MM.1S (cell line): ENCODE measurements at places on chromosomes 6 and 20.

DNA sequence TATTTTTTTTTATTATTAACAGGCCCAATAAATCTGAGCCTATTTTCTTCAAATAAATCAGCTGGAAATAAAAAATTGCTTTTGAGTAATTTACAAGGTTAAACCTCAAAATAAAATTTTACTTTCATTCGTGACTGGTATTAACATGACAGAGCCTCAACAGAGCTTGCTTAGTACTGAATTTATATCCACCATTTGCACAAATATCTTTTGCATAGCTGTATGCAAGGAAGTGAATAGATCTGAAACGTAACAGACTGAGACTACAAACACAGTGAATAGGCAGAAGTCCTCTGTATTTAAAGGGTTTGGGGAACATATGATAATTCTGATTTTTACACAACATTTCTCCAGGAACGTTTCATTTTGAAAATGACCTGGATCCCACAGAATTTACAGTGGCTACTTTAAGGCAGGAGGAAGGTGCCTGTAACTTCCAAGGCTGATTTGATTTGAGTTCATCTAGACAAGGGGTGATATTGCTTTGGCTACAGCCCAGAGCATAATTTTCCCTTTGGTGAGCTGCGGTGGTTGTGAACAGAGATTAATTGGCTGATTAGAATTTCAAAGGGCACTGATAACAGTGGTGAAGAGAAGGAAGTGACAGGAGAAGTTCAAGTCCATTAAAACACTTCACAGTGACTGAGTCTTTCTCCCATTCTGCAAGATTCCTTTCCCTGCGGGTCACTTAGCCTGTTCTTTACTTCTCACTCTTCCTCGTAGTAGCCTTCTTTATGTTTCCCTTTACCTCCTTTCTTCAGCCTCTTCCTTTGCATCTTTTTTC is 121.2 kb upstream of the SASH1 start:
- H3K27me3 ChIP-seq, result no peaks in the 10 kb centered on the region
- H3K4me1 ChIP-seq, result no peaks in the 10 kb centered on the region

- no peaks in the 10 kb centered on the region for H3K36me3 ChIP-seq
- H3K27ac ChIP-seq, result no peak overlapping the region
- no peak overlapping the region for H3K4me3 ChIP-seq
- H3K4me1 ChIP-seq, result no peaks in the 10 kb centered on the region
- H3K27me3 ChIP-seq, result no peaks in the 10 kb centered on the region
- no peak for DNase-seq
These were observed 116.2 kb downstream of the GMDS start for GRCh38 chr6:2129182-2129621.

GRCh38 chr6:52020945-52021570 is 66.4 kb downstream of the PKHD1 start:
- no peaks in the 10 kb centered on the region for H3K36me3 ChIP-seq
- H3K27ac ChIP-seq, result no peak overlapping the region
- H3K4me1 ChIP-seq, result no peaks in the 10 kb centered on the region
- no peak overlapping the region for H3K4me3 ChIP-seq
- no peak for DNase-seq
- H3K27me3 ChIP-seq, result no peaks in the 10 kb centered on the region

DNA sequence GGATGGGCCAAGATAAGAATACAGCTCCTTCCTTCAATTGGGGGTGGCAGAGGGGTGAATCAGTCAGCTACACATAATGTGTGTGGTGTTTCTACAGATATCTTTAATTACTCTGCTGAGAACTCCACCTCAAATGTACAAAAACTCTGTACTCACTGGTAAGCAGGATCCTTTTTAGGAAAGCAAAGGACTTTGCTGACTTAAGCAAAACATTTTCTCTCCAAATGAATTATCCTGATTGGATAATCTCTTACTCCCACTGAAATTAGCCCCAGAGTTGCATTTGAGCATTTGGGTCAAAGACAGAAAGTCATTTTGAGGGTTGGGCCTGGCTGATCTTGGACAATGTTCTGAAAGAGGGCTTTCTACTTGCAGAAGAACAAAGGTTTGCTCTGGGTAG is 13.4 kb downstream of the HLA-G start:
- no peaks in the 10 kb centered on the region for H3K36me3 ChIP-seq
- DNase-seq, result no peak
- no peaks in the 10 kb centered on the region for H3K4me1 ChIP-seq

DNA sequence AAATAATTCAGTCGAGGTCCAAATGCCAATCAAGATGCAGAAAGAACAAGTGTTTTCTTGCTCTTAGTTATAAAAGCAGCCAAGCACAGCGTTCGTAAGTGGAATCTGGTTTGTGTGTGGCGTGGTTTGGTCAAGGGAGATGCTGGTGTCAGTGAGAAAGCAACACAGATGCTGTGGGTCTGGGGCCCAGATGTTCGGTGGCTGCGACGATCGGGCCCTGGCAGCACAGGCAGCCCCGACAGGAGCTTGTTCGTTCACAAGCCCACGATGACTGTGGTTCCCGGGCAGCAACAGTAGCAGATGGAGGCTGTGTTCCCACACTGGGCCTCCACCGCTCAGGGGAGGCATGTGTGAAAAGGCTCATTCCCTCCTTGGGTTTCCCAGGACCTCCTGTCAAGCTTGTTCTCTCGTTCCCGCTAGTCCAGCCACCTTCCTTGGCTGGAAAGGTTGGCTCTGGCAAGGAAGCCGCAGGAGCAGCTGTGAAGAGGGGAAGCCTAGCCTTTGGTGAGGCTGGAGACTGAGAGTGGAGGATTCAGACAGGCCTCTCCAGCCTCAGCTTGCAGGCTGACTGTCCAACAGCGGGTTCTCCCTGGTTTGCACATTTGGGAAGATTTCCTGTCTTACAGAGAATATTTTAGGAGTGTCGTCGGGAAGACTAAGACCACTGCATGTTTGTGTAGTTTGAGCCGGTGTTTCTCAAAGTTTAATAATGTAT is 304.7 kb downstream of the QKI start:
- no peak overlapping the region for H3K4me3 ChIP-seq
- DNase-seq, result no peak
- no peak overlapping the region for H3K27ac ChIP-seq
